Skin of body (tissue), 3 donors: ENCODE measurements at places on chromosomes 3 and 15. TPM values are rescaled to one million over a fixed set of nuclear protein-coding genes. Genes with fewer than 3 reads are reported as not detected.

- no peak for DNase-seq
Observed at GRCh38 chr3:106092792-106093191, 224.0 kb upstream of the CBLB start.

GRCh38 chr3:4552811-4553210 is 59.7 kb downstream of the ITPR1 start:
- DNase-seq: no peak

DNA sequence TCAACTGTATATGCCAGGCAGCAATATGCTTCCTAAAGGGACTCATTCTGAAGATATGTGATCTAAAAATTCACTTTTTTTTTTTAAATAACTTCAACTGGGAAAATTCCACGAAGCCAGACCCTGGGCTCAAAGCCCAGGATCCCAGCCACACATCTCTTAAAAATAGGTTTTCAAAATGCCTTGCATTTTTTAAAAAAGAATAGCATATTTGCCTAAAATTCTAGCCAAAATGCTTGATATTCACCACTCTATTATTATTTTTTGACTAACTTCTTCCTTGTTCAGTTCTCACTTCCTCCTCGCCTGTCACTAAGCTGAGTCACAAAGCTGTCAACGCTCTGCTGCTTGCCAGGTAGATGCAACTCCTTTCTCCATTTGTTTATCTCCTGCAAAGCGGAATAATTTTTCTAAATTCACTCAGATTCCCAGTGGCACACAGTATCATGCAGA is 28.0 kb upstream of the VGLL4 start:
- no peak for DNase-seq

- DNase-seq: no peak
Observed at GRCh38 chr3:15064299-15064834, 748 bp downstream of the MRPS25 start.

Gene EXD1
- not detected for total RNA-seq

Gene TRPM1
- total RNA-seq: 3.5 TPM

Gene SLC24A5
- total RNA-seq: 3.6 TPM

Gene ADAMTS9
- 132 TPM for total RNA-seq
